ENCODE measurements at places on chromosomes 3 and 15.

DNA sequence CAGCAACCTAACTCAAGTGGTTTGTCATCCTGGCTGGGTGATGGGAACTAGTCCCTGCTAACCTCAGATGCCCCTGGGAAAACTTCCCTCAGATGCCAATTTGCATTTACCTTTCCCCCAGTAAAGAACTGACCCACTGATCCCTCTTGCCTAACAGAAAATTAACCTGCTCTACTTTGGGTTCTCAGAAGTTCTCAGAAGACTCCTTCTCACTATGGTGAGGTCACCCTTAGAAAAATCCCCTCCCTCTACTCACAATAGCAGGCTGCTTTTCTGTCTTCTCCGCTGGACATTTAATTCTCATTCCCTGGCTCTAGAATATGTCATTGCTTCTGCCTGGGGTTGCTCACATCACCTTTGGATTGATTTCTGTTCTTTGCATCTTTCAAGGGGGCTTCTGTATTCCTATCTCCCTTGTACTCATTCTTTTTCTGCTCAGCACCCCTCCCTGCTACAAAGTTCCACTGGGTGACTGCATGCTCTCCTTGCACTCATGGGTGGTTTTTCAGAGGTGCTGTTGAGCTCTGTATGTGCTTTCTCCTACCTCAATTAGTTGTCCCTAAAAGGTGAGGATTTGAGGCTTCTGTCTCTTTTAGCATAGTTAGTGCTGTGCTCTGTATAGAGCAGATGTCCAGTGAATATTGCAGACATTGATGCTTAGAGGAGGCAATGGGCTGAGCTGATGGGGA lies 869 bp downstream of the PLA1A start:
- DNase-seq = no peak

GRCh38 chr3:112531358-112531781 lies 30.4 kb downstream of the ATG3 start:
- DNase-seq = no peak

- no peak for DNase-seq
Measured at GRCh38 chr3:166205158-166205557, 367.9 kb upstream of the BCHE start.

DNA sequence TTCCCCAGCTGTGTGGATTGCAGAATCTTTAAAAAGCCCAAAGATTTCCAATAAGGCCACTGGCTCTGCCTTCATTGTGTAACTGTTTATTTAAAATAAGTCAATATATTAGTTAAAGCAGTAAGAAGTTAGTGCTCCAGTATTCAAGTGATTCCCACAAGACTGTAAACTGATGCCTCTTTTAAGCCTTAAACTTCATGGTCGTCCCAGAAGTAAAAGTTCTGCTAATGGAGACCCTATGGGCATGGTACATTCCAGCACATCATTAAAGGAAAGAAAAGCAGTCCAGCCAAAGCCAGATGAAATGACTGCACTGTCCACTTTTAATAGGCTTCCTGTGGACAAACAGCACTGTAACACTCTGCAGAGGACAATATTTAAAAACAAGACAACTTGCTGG lies 512.6 kb downstream of the MECOM start:
- no peak for DNase-seq

GRCh38 chr15:74062236-74062635 lies 20.1 kb downstream of the GOLGA6A start:
- DNase-seq = no peak

DNA sequence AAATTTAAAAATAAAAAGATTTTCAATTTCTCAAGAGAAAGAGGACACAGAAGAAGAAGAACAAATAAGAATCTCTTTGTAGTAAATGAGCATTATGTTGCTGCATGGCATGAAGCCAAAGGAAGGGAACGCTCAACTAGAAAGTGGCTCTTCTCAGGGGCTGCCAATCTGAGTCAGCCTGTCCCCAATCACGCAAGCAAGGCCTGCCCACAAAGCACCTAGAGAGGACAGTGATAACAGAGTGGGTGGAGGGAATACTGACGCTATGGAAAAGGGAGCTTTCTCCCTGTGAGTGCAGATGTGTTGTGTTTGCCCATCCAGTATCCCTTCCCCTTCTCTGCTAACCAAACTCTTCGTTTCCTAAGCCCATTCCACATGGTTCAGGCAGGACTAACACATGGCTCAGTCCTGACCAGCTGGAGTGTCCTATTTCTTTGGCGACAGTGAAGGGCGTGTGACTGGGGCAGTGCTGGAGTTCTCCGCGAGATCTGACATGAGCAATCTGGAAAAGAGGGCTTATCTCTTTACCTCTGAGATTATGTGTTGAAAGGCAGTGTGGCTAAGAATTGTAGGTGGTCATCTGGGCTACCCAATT lies 14.2 kb downstream of the FBN1 start:
- DNase-seq = peak; percentile 17

DNA sequence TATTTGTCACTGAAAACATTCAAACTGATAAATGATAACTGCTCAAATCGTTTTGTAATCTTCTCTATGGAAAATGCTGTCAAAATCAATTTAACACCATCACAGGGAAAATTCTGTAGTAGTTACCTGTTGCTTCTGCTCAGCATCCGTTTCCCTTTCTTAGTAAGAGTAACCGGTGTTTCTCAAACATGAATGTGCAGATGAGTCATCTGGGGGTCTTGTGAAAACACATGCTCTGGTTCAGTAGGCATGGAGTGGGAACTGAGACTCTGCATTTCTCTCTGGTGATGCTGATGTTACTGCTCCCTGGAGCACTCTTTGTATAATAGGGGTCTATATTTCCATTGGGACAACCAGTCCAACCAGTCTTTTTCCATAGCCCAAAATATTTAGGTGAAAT lies 145.1 kb downstream of the SEMA6D start:
- no peak for DNase-seq

DNA sequence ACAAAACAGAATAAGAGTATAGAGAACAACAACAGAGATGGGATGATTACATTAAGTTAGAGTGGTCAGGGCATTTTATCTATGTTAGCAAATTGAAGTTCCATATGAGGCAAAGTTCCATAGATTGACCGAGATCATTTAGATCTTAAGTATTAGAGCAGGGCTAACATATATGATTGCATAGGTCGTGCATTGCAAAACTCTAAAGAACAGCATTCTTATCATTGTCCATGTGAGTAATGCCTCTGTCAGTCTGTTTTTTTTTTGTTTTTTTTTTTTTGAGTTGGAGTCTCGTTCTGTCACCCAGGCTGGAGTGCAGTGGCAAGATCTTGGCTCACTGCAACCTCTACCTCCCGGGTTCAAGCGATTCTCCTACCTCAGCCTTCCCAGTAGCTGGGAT lies 341.7 kb upstream of the KCNH8 start:
- DNase-seq = no peak

DNA sequence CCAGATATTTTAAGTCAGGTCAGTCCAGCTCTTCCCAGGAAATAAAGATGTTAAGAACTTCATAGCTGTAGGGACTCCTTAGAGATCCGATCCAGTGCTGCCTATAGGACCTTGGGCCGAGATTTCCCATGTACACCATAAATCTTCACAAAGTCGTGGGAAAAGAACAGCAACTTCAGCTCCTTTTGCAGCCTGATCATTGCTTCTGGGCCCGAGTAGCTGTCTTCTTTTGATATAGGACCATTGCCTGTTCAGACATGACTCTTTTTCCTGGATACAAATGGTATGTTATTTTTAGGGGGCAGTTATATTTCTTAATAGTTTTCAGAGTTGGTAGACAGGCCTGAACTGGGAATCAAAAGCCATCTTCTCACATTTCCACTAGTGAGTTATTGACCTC lies 20.5 kb downstream of the IL1RAP start:
- no peak for DNase-seq

DNA sequence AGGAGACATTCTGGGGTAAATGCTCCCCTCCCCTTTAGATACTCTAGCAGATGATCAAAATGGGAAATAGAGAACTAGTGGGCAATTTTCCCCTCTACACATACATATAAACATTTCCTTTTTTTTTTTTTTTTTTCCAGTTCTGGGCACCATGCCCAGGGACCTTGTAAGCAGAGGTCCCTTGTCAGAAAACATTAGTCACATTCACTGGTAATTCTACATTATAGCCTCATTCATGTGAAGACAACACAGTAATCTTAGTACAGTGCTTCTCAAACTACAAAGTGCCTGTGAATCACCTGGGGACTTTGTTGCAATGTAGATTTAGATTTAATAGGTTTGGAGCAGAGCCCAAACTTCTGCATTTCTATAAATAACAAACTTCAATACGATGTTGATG lies 60.1 kb upstream of the ACTC1 start:
- no peak for DNase-seq

GRCh38 chr15:58038426-58039078 lies 27.0 kb downstream of the ALDH1A2 start:
- no peak for DNase-seq

DNA sequence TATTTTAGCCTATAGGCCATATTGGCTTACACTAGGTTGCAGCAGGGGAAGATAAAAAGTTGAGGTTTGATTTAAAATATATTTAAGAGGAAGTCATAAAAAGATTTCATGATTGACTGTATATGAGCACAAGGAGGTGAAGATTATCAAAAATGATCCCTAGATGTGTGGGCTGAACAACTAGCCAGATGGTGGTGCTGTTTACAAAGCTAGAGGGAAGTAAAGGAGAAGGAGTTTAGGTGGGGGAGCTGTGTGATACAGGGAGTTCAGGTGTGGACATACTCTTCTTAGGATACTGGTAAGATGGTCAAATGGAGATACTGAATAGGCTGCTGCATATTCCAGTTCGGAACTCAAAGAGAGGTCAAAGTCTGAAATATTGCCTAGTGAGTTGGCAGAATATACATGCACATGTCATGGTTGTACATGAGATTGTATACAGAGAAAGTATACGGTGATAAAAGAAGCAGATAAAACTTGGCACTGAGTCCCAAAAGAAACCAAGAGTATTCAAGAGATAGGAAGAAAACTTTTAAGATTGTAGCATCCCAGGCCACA lies 727.8 kb downstream of the NLGN1 start:
- DNase-seq = no peak

GRCh38 chr3:31748281-31748932 lies 215.7 kb downstream of the STT3B start:
- DNase-seq = no peak

DNA sequence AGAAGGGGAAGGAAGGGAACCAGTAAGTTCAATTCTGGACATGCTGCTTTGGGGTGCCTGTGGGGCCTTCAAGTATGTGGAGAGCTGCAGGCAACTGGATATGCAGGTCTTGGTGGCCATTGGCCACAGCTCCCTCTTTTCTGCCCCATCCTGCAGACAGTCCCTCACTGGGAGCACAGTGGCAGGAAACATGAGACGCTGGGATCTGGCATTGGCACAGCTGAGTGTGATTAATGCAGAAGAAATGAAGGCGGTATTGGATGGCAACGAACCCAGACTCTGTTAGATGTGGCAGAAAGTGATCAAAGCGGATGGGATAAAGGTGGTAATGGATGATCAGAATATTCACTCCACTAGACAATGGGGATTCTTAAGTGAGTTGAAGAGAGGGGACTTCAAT lies 23.2 kb upstream of the VPS8 start:
- no peak for DNase-seq

GRCh38 chr3:89216016-89216739 lies 108.8 kb downstream of the EPHA3 start:
- no peak for DNase-seq

- no peak for DNase-seq
Measured at GRCh38 chr3:112579232-112579631, 17.4 kb downstream of the SLC35A5 start.

DNA sequence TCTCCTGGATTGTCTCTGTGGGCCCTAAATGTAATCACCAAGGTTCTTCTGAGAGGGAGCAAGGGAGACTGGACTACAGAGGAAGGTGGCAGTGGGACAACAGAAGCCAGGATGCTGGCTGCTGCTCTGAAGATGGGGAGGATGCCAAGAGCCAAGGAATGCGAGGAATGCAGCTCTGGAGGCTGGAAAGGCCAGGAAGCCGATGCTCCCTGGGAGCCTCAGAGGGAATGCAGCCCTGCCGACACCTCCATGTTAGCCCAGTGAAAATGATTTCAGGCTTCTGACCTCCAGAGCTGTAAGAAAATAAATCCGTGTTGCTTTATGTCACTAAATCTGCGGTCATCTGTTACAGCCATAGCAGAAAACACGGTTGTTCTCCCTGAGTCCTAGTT lies 44.1 kb downstream of the UMPS start:
- DNase-seq = no peak

DNA sequence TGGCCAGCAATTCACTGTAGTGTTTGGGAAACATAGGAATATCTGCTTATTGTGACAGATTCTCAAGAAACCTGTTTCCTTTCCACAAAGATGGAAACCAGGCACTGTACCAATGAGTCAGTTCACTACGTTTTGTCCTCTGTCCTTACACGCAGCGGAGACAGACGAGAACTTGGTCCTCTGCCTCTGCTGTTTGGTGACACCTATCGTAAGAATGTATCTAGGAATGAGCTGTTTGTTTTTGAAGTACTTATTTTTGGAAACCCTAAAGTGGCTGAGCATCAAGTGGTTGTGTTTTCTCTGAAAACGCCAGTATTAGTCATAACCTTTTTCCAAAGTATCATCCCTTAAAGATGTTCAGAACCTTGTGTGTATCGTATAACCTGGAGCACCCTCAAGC lies 93.0 kb downstream of the PGPEP1L start:
- no peak for DNase-seq

DNA sequence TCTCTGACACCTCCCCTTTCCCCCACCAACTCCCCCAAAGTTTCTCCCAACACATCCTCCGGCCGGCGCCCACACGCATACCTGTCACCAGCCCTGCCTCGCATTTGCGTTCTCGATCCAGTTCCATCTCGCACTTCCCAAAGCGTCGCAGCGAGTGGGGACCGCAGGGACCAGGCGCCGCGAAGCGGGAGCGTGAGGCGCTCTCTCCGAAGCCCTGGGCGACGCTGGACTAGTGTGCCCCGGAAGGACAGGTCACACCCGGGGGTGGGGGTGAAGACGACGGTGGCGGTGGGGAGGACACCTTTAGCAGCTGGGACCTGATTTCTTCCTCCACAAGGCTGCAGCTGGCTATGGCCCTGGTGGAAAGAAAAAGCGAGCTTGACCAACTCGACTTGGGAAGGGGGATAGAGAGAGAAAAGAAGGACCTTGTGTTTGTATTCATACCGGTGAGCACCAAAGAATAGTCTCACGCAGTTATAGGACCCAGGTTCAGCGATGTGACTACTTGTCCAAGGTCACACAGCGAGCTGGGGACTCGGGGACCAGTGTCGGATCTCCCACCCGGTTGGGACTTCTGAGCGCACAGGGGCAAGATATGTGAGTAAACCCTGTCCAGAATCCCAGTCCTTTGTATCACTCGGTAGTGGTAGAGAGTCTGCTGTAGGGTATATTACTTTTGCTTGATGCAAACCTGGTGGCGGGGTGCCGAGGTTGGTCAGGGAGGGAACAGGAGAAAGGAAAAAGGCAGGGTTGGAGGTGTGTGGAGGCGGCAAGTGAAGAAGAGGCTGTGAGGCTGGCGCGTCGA lies 607 bp upstream of the GHSR start:
- DNase-seq = peak; percentile 2

- peak; percentile 45 for DNase-seq
Measured at GRCh38 chr3:110814170-110815007, 257.2 kb upstream of the NECTIN3 start.

- DNase-seq = no peak
Measured at GRCh38 chr3:140929446-140929845, 12.2 kb upstream of the SLC25A36 start.
